ENCODE measurements at places on chromosomes 5 and 9.
A peak's percentile ranks its signal among the peaks of the same experiment; 100 is the strongest.

- no peak for DNase-seq
Observed at GRCh38 chr5:65822710-65823109, 100.7 kb downstream of the NLN start.

DNA sequence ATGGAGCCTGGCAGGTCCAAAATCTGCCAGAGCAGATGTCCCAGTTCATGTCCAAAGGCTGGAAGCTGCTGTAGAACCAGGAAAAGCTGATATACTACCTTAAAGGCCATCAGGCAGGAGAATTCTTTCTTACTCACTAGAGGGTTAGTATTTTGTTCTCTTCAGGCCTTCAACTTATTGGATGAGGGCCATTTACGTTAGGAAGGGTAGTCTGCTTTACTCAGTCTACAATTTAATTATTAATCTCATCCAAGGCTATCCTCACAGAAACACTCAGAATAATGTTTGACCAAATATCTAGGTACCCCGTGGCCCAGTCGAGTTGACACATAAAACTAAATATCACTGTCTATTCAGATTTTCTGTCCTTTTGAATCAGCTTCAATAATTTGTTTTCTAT is 437.4 kb downstream of the TLE4 start:
- DNase-seq = no peak

DNA sequence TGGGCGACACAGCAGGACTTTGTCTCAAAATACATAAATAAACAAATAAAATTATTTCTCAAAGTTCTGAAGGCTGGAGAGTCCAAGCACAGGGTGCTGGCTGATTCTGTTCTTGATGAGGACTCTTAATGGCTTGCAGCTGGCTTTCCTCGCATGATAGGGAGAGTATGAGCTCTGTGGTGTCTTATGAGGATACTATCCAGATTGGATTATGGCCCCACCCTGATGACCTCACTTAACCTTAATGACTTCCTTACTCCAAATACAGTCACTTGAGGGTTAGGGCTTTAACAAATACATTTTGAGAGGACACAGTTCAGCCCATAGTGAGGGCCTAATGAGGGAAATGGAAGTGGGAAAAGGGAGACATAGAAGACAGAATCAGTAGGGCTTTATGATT is 87.7 kb downstream of the FOCAD start:
- peak; percentile 12 for DNase-seq

GRCh38 chr5:136108180-136108611 is 24.4 kb upstream of the SMAD5 start:
- DNase-seq = no peak

GRCh38 chr5:10854506-10855277 is 93.7 kb upstream of the DAP start:
- DNase-seq = no peak

- DNase-seq = no peak
Observed at GRCh38 chr5:97915106-97915505, 732.1 kb upstream of the RIOK2 start.

DNA sequence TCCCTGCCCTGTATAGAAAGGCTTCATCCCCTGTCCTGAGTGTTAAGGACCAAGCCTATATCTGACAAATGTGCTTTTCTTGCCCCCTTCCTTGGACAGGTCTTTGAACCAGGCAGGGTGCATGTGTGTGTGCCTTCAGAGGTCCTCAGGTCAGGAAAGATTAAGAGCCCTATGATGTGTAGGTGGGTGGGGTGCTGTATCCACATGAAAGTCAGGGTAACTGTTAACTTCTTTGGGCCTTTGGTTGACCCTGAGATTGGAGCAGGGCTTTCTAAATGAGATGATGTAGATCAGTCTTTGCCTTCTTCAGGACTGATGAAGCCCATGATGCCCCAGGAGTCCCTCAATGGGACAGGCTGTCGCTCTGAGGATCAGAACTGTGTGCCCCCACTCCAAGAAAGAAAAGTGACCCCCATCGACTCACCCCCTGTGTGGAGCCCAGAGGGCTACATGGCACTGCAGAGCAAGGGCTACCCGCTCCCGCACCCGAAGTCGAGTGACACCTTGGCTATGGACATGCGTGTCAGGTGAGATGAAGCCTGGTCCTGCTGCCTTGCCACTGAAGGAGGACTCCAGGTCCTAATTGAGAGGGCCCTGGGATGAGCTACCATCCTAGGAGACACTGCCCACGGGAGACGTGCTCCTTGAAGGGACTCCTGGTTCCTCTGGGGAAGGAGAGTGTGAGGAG is 29.4 kb upstream of the POMT1 start:
- DNase-seq = no peak

Measured in AG08395 (cell line).